ENCODE measurements at places on chromosomes 5 and 9. TPM values are rescaled to one million over a fixed set of nuclear protein-coding genes. Genes with fewer than 3 reads are reported as not detected.

- no peaks in the 10 kb centered on the region for H3K4me1 ChIP-seq
- no peaks in the 10 kb centered on the region for H3K27me3 ChIP-seq
- H3K27ac ChIP-seq: no peak overlapping the region
These were observed 28.9 kb downstream of the DCP2 start for GRCh38 chr5:113005454-113005853.

The ECPAS gene
- 118 TPM for total RNA-seq

The PCDHB11 gene
- total RNA-seq: 2.4 TPM

DNA sequence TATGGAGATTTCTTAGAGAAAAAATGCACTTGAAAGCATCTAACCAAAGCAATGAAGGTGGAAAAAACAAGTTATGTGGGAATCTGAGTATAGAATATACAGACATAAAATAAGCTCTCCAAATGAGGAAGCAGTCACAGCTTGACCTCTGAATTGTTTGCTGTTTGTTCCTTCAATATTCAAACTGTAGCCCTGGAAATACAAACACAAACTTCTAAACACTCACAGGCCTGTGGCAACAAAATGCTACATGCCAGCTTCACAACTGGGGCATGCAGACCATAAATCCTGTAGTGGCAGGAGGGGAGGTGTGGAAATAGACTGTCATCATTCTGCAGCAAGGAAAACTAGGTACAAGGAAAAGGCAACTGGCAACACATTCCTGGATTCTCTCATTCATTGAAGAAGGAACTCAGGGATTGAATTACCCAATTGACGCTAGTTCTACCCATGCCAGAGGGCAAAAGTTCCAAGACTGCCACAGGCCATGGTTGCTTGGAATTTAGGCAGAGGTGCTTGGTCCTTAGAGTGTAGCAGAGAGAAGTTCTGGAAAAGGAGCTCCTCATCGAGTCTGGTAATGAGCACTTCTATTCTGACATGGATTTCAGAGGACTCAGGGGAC is 349.6 kb downstream of the PDE4D start:
- peak overlapping the region; percentile 74 for H3K27ac ChIP-seq
- no peak overlapping the region for H3K4me3 ChIP-seq
- H3K4me1 ChIP-seq: peaks cover 40% of the 10 kb centered on the region
- no peaks in the 10 kb centered on the region for H3K36me3 ChIP-seq
- no peaks in the 10 kb centered on the region for H3K27me3 ChIP-seq

DNA sequence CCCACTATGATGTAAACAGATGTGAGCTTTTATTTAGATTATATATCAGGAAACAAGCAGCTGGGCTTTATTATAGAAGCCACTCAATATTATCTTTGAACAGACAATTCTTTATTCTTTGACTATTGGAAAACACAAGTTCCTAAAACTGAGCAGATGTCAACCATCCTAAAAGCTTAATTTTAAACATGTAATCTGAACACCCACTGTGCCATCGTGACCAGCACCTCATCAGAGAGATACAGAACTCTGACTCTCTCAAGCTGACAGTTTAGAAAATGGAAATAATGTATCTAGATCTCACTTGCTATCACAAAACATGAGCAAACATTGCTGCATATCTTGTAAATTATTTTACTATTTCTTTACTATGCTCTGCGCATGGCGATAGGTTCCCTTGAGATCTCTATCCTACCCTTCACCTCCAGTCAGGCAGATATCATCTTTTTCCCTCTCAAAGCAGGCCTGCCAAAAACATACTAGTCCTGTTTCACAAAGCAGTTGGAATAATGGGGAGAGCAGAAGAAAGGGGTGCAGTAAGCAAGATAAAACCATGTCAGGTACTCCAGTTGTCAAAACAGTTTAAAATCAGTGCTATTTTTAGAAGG is 151.0 kb downstream of the KIAA0825 start:
- no peak overlapping the region for H3K4me3 ChIP-seq
- DNase-seq: no peak
- peaks cover 5% of the 10 kb centered on the region for H3K4me1 ChIP-seq
- no peaks in the 10 kb centered on the region for H3K27me3 ChIP-seq
- H3K36me3 ChIP-seq: no peaks in the 10 kb centered on the region
- no peak overlapping the region for H3K27ac ChIP-seq

The DMRTA1 gene
- 5.2 TPM for total RNA-seq

The LRRTM2 gene
- total RNA-seq: not detected

The LHX6 gene
- not detected for total RNA-seq

DNA sequence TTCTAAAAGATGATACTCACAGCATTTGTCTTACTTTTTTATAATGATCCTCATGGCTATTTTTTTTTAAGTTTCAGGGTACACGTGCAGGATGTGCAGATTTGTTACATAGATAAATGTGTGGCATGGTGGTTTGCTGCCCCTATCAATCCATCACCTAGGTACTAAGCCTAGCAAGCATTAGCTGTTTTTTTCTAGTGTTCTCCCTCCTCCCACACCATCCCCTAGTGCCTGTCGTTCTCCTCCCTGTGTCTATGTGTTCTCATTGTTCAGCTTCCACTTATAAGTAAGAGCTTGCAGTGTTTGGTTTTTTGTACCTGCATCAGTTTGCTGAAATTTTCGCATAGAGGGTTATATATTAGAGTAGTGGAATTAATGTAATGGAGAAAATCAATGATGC is 189.1 kb upstream of the CDH12 start:
- H3K36me3 ChIP-seq: no peaks in the 10 kb centered on the region
- no peak overlapping the region for H3K4me3 ChIP-seq
- no peak for DNase-seq
- H3K4me1 ChIP-seq: no peaks in the 10 kb centered on the region
- H3K27ac ChIP-seq: no peak overlapping the region
- H3K27me3 ChIP-seq: peaks cover 28% of the 10 kb centered on the region

DNA sequence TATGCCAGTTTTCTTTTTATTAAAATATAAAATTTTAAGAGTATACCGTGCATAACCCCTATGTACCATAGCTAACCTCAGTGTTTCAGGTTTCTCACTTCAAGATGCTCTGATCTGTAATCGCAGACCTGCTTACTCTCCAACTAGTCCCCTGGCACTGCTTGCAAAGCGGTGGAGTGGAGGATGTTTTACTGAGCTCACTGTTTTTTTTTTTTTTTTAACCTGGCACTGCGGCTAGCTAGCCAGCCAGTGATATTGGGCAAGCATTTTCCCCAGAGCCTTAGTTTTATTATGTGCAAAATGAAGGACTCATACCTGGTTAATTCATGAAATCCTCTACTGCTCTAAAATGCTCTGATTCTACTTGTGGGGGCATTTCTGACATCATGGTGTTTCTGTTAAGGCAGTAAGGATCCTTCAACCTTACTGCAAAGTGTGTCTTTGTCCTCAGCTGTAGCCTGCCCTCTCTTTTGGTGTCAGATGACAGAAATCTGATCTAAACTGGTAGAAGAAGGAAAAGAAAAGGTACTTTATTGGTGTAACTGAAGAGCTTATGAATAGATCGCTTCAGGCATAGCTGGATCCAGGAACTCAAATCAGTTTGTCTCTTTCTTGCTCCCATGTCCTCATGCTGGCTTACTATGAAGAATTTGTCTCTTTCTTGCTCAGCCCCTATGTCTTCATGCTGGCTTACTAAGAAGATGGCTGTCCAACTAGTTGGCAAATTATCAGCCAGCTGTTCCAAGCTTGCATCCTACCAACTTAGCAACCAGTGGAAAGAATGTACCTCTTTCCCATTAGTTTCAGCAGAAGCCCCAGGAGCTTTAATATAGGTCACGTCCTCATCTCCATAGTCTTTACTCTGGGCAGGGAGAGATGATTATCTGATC is 59.8 kb downstream of the DOCK2 start:
- peaks cover 56% of the 10 kb centered on the region for H3K4me1 ChIP-seq
- no peaks in the 10 kb centered on the region for H3K36me3 ChIP-seq
- no peak for DNase-seq
- no peak overlapping the region for H3K4me3 ChIP-seq
- H3K27ac ChIP-seq: peak overlapping the region; percentile 99

- H3K4me3 ChIP-seq: peak overlapping the region; percentile 76
- no peak for DNase-seq
- H3K36me3 ChIP-seq: no peaks in the 10 kb centered on the region
- H3K27me3 ChIP-seq: no peaks in the 10 kb centered on the region
- H3K4me1 ChIP-seq: peaks cover 48% of the 10 kb centered on the region
These were observed 370 bp upstream of the CDH6 start for GRCh38 chr5:31193116-31193515.
